ENCODE measurements at places on chromosomes 4 and X. TPM values are rescaled to one million over a fixed set of nuclear protein-coding genes. Genes with fewer than 3 reads are reported as not detected.

SPANXN4 gene
- total RNA-seq = not detected

MAGEE1 gene
- 7.9 TPM for total RNA-seq

NKX3-2 gene
- total RNA-seq = 1.3 TPM

MAGEA3 gene
- not detected for total RNA-seq

TKTL2 gene
- total RNA-seq = not detected

SSX2 gene
- total RNA-seq = not detected

UNC5C gene
- 77.9 TPM for total RNA-seq

ADH6 gene
- not detected for total RNA-seq

TCP11X2 gene
- total RNA-seq = not detected

DNA sequence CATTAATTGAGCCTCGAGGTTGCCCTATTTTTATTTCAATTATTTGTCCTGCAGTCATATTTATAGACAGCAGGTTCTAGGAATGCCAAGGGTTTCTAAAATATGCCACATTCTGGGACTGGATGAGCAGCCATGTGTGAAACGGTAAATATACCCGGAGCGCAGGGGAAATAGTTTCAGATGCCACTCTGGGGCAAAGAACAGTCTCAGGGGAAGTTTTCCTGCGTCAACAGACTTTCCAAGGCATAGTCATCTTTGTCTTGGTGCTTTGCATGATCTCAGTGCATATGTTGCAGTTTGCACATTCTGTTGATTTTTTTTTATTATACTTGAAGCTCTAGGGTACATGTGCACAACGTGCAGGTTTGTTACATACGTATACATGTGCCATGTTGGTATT lies 71.0 kb downstream of the GPAT3 start:
- DNase-seq = no peak

DNA sequence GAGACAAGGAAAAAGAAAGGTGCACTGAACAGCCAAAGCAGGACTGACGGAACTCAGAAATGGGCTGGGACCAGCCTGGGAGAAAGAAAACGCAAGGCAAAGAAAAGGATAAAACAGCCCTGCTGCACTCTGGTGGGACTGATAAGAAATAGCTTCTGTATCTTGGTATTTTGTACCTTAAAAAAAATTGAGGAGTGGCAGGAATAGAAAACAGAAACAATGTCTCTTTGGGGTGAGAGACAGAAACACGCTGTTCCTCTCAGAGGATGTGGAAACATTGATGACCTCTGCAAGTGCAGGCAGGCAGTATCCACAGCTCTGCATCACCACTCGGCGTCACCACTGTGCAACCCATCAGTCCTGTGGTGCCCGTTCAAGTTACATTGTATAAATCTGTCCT lies 152.5 kb upstream of the SPRY1 start:
- no peak for DNase-seq

DNA sequence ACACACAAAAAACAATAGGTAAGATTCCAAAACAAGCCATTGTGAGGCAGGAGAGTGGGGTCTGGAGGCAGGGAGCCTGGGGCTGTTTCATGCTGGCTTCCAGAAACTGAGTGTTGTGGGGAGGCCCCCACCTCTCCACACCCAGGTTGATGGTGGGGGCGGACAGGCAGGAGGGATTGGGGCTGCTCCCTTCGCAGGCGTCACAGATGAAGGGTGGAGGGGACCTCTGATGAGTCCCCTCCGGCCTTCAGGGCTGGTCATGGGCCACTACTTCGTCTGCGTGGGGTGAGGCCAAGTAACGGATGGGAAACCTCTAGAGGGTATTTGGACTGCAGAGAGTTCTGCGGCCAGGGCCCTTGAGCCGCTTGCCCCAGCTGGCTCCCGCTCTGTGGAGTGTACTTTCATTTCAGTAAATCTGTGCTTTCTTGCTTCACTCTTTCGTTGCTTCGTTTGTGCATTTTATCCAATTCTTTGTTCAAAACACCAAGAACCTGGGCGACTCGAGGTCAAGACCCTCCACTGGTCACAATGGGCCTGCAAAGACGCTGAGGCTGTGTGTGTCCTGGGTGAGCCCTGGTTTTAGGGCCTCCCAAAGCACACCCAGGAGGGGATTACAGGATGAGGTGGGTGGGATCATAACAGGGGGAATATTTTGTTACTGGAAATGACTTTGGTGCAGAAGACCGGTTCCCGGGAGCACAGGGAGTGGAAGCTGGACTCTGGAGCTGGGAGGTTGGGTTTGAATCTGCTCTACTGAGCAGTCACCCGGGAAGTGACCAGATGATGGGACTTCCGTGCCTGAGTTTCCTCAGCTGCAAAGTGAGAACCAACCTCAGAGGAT lies 83.7 kb upstream of the ADRA2C start:
- no peak for DNase-seq

DNA sequence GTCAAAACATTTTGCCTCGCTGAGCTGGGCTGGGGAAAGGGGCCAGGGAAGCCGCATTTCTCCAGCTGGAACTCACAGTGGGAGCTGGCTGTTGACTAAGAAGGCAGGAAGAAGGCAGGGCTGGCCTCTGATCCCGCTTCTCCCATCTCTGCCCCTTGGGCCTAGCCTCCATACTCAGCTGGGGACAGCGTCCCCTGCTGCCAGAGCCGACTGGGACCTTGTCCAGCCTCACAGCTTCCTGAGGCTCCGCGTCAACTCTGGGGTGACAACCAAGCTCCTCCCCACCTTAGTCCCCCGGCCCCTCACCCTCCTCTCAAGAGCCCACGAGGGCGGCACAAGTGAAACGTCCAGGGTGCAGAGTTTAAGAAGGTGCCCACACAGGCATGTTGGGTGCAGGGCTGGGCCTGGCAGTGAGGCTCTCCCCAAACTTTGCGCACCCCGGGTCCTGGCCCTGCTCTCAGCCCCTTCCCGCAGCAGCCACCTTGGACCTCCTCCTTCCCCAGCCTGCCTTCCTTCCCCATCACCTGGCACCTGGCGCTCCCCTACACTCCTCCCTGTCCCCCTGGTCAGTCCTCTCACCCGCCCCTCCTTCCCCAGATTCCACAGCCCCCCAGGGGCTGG lies 100.8 kb downstream of the PSAPL1 start:
- no peak for DNase-seq

- no peak for DNase-seq
Observed at GRCh38 chrX:133706890-133707289, 278.5 kb downstream of the GPC3 start.

DNA sequence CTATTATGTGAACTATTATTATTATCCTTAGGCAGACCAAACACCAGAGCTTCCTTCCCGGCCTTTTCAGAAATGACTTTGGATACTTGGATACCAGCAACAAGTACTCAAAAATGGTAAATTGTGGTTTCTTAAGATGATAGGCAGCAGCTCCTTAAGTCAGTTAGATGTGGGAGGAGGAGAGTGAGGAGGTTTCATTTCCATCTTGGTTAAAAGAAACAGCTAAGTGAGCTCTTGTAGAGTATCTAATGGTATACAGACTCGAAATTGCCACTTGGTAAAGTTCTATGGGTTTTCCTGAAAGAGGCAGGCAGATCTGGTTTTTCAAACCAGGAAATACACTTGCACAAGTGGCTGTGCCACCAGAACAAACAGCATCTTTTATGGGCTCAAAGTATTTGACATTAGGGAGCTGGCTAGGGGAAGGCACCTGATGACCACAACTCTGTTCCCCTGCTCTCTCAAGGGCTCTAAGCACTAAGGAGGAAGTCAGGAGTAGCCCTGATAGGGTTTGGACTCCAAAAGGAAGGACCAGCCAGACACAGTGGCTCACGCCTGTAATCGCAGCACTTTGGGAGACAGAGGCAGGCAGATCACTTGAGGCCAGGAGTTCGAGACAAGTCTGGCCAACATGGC lies 130.9 kb downstream of the TMEM164 start:
- DNase-seq = no peak

All from mesothelial cell of epicardium (in vitro differentiated cells).